Stimulated activated memory B cell treated with anti-CD40 and anti-IgM and Interleukin-4, amounts not matched to agents 10 μg/mL and 1 μg/mL and 100 μg/mL, for 72 hours (primary cell): ENCODE measurements at places on chromosomes 16 and 17.

DNA sequence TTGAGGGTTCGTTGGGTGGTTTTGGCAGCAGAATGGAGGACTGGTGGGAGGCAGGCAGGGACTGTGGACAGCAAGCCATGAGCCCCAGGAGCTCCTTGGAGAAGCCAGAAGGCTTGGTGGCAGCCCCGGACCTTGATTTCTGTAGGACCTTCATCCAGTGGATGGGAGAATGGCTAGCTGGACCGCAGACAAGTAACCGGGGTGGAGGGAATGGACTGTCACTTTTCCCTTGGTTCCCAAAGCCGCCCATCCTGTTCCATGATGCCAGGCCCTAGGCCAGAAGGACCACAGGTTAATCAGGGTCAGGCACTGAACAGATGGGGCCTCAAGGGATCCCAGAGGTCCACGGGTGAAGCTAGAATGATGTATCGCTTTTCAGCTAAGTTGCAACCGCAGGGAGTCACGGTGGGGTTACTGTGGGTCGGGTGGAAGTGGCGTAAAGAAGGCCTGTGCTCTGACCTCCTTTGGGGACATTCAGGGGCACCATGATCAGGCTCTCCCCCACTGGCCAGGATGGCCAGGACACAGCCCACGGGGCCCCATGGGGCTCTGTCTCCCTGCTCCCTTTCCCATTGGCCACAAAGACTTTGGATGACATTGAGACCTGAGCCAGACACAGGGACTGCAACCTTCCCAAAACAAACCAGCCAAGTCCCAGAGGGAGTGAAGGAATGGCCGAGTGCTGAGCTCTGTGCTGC is 66.9 kb upstream of the MRTFB start:
- no peak for ATAC-seq

GRCh38 chr16:46950009-46950408 is 23.5 kb downstream of the DNAJA2 start:
- ATAC-seq: no peak

GRCh38 chr16:29645694-29646187 is 17.3 kb upstream of the SPN start:
- ATAC-seq: peak; percentile 66

- ATAC-seq: peak; percentile 44
Observed at GRCh38 chr17:38605841-38606645, at the start of gene SRCIN1. TSS of gene SRCIN1 (minus strand) at chr17:38605952. CDS start at chr17:38605705, 247 bp downstream.
